ENCODE measurements at places on chromosomes 13 and 19. TPM values are rescaled to one million over a fixed set of nuclear protein-coding genes. Genes with fewer than 3 reads are reported as not detected.

GRCh38 chr13:42984691-42985090, 7.3 kb downstream of the EPSTI1 start:
- no peak overlapping the region for H3K4me3 ChIP-seq
- H3K36me3 ChIP-seq = peaks cover 9% of the 10 kb centered on the region
- DNase-seq = no peak
- peaks cover 65% of the 10 kb centered on the region for H3K4me1 ChIP-seq
- peak overlapping the region; percentile 9 for H3K27ac ChIP-seq

GRCh38 chr13:50365408-50366391, 350.5 kb downstream of the KCNRG start:
- no peaks in the 10 kb centered on the region for H3K27me3 ChIP-seq
- H3K4me3 ChIP-seq = no peak overlapping the region

DNA sequence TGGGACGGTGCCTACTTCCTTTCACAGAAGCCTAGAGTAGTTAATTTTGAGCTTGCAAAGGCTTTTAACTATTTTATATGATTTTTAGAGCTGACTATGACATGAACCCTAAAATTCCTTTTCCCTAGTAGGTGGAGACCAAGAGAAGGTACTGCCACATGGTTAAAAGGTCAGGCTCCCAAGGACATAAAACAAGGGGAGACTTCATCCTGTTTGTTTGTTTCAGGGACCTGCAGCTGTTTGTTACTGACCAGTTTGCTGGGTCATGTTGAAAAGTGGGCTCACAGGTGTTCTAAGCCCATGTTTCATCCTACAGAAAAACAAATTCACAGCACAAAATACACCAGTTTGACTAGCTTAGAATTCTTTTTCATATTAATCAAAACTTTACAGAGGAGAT, 3.9 kb upstream of the ZNF460 start:
- no peak overlapping the region for H3K4me3 ChIP-seq
- H3K4me1 ChIP-seq = peaks cover 5% of the 10 kb centered on the region
- no peak for DNase-seq
- H3K27me3 ChIP-seq = no peaks in the 10 kb centered on the region
- peaks cover 3% of the 10 kb centered on the region for H3K36me3 ChIP-seq

DNA sequence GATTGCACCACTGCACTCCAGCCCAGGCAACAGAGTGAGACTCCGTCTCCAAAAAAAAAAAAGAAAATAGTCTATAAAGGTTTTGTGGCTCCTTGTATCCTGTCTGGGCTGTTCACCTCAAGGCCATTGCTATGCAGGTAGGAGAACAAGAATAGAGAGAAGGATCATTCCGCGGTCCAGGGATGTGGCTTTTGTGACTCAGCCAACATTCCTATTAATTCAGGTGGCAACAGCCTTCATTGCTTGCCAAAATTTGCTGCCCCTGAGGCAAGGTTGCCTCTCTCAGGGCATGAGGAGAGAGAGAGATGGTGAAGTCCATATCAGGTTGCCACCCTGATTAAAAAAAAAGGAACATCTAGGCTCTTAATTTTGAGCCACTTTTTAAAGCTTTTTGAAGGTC, 8.0 kb downstream of the ZNF551 start:
- H3K4me1 ChIP-seq = no peaks in the 10 kb centered on the region
- DNase-seq = no peak
- H3K4me3 ChIP-seq = no peak overlapping the region
- peaks cover 79% of the 10 kb centered on the region for H3K36me3 ChIP-seq

RNF225 gene
- 1.3 TPM for total RNA-seq

- no peak for DNase-seq
- H3K27ac ChIP-seq = no peak overlapping the region
- peaks cover 10% of the 10 kb centered on the region for H3K4me1 ChIP-seq
- H3K36me3 ChIP-seq = peaks cover 6% of the 10 kb centered on the region
- no peak overlapping the region for H3K4me3 ChIP-seq
Measured at GRCh38 chr19:5049561-5049960, 80.6 kb downstream of the KDM4B start.

TMC4 gene
- total RNA-seq = 69.5 TPM

TTC9B gene
- not detected for total RNA-seq

DNA sequence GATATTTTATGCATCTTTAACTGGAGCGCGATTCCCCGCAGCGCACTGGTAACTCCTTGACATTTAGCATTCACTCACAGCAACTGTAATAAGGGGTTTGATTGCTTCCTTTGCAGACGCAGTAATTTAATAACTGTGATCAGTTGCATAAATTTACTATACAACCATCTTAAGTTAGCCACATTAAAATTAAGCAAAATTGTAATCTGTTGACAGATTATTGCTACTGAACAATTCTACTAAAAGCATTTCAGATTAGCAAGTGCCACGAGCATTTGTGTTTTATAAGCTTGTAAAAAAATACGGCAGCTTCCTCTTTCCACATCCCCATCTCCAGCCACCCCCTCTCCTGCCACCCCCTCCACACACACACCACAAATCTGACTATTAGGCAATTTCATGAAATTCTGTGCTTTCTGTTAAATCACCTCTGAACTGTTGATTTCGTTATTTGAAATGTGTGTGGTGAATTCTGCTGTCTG, 44.4 kb downstream of the TSHZ3 start:
- H3K4me1 ChIP-seq = peaks cover 23% of the 10 kb centered on the region
- H3K27ac ChIP-seq = no peak overlapping the region
- peaks cover 7% of the 10 kb centered on the region for H3K36me3 ChIP-seq
- H3K4me3 ChIP-seq = no peak overlapping the region
- no peaks in the 10 kb centered on the region for H3K27me3 ChIP-seq

CLIP3 gene
- total RNA-seq = 59.0 TPM
